Common myeloid progenitor, CD34-positive (primary cell): ENCODE measurements at places on chromosomes 12 and 14.

DNA sequence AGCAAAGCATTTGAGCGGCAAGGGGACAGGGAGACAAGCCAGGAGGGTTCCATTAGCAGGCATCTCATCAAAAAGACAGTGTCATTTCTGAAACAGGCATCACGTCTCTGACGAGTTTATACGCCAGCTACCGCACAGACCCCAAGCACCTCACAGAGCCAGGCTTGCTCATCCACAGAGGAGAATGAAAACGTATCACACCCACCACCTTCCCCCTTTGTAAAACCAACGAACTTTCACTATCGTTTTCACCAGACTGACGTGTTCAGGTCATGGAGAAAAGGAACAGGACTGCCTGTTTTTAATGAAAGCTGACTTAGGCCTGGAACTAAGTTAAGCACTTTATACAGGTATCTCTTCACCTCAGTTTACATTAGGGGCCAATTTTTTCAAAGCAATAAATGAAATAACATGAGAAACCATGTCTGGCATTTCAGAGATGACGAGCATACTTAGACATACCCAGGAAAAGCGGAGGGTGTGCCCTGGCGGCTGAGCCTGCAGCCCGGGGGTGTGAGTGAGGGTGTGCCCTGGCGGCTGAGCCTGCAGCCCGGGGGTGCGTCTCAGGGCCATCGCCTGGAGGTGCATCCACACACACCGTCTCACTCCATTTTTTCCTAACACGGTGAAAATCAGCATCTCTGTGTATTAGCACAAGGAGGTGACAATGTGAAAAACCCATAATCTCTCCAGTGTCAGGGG is 41.9 kb downstream of the STX2 start:
- peak; percentile 30 for DNase-seq

DNA sequence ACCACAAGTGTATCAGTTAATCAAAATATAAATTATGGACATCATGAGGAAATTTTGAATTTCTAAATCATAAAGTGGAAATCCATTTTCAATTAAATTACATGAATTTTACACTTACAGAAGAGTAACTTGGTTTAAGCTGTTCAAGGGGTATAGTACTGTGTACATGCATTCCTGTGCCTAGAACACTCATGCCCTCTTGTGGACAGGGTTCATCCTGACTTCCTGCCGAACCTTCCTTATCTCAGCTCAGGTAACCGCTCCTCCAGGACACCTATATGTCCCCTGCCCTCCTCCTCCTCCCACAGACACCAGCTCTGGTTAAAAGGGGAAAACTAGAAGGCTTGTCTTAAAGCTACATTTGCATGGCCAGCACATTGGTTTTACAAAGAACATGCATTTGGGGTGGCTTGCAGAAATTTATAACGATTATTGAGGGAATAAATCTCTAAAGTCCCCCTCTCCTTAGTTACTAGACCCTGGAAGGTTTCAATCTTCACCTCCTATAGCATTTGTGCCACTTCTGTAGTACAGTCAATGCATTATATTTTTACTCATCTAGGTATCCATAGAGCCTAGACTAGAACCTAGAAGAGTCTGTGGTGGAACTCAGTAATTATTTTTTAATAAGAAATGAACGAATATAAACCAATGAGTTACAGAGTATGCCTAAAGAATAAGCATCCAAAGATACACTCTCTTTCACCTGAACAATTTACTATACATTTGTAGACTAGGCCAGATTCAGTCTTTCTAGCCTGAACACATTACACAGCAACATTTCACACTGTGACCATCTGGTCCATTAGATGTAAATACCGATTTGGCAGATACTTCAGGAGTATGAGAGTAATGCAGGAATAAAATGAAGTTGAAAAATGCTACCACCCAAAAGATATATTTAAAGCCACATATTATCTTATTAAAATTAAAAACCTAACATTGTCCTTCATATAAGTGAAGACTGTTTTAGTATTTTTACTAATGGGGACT is 345.6 kb downstream of the PAWR start:
- DNase-seq: peak; percentile 47

DNA sequence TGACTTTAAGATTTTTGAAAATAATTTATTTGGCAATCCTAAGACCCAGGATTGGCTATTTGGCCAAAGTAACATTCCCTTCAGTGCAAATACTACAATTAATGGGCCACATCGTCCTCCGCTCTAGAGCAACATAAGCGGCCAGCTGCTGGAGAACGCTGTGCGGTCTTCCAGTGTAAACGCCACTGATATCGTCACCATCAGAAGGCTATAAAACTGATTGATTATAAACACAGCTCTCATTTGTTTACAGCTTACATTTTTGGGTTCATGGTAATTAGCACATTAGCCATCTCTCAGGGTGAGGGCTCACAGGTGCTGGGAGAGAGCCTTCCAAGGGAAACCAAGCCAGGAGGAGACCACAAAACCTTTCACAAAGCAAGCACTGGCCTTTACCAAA is 130.1 kb upstream of the BMP4 start:
- no peak for DNase-seq

GRCh38 chr12:21893924-21894323 is 47.3 kb downstream of the ABCC9 start:
- DNase-seq: no peak

GRCh38 chr14:62071039-62071438 is 308.8 kb downstream of the SNAPC1 start:
- no peak for DNase-seq

GRCh38 chr14:33063521-33063920 is 124.8 kb downstream of the NPAS3 start:
- no peak for DNase-seq

GRCh38 chr12:116026346-116026745 is 251.1 kb downstream of the MED13L start:
- DNase-seq: no peak

GRCh38 chr14:54715239-54715638 is 148.3 kb downstream of the SAMD4A start:
- no peak for DNase-seq

DNA sequence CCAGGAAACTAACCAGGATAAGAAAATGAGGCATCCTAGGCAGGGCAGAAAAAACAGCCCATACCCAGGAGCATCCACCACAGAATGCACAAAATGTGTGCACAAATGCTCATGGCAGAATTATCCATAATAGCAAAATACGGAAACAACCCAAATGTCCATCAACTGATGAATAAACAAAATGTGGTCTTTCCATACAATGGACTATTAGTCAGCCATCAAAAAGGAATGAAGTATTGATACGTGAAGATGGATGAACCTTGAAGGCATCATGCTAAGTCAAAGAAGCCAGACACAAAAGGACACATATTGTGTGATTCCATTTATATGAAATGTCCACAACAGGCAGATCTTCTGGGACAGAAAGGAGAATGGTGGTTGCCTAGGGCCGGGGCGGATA is 19.1 kb downstream of the HRK start:
- no peak for DNase-seq

DNA sequence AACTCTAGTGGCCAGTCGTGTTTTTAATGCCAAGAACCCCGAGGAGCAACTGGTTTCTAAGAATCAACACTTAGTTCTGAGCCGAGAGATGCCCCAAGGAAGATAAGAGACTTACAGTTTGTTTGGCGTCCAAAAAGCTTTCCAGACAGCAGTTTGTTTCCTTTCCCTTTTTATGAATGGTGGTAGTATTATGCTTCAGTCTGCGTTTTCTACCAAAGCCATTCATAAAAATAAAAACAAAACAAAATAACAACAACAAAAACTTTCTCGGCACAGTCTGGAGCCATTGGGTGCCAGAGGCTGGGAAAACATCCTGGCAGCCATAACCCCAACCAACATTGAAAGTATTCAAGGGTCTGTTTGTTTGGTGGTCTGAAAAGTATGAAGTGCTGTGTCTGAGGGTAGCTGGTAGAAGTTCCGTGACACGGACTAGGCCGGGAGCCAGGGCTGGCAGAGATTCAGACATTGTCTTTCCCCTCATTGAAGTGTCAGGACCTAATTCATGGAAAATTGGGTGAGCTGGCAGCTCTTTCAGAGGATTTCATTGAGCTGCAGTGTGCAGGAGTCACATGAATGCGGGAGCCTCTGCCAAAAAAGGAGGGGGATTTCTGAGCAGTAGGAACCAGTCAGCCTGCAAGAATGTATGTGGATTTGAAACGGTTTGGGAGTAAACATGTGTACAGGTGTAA is 124.2 kb downstream of the HMGA2 start:
- no peak for DNase-seq

- peak; percentile 52 for DNase-seq
These were observed 217.4 kb downstream of the SLC41A2 start for GRCh38 chr12:104740668-104741067.

- DNase-seq: peak; percentile 55
These were observed 200.3 kb upstream of the PLEKHG7 start for GRCh38 chr12:92502417-92503028.

DNA sequence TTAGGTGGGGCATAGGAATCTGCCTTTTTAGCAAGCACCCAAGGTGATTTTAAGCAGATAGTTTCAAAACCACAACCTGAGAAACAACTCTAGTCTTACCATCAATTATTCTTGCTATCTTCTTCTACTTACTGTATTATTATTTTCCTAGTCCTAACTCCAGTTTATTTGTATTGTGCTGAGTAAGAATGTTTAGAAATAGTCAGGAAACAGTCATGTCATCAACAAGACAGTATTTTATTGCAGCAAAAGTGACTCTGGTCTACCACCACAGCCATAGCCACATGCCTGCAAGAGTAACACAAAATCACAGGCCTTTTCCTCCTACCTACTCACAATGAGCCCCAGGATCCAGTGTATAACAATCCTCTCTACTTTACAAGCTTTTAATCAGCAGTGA is 46.3 kb upstream of the FLRT2 start:
- no peak for DNase-seq

GRCh38 chr12:84315926-84316325 is 596.7 kb downstream of the SLC6A15 start:
- DNase-seq: no peak

DNA sequence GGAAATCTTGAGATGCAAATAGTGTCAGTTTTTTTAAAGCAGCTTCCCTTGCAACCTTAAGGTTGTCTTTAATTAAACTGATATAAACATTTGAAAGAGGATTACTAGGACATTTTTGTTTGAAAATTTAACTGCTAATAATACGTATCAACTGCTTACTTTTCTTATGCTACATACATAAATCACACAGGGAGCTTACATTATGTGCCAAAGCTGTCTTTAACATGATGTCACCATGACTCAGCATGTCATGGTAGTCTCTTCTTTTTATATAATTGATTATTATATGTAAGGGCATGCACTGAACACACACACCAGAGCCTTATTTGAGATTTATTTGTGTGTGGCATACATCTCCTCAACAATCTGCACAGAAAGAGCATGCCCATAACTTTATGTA is 63.0 kb upstream of the PTHLH start:
- DNase-seq: no peak

DNA sequence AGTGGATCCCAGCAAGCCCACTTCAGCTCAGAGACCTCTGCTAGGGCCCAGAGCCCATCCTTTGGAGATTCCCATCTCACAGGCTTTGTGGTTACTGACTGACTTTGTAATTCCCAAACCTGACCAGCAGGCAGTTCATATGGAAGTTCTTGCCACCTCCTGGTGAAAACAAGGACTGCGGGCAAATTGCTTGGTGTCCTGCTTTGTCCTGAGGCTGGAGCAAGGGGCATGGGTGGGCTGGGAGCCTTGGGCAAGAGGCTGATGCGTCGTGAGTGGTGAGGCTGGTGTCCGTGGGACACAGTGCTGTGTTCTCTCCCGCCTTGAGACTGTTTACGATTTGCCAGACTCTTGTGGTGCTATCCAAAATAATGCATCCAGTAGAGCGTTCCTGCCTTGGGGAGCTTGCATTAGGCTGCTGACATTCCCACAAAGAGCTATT is 91.0 kb downstream of the LRRC74A start:
- DNase-seq: peak; percentile 44

DNA sequence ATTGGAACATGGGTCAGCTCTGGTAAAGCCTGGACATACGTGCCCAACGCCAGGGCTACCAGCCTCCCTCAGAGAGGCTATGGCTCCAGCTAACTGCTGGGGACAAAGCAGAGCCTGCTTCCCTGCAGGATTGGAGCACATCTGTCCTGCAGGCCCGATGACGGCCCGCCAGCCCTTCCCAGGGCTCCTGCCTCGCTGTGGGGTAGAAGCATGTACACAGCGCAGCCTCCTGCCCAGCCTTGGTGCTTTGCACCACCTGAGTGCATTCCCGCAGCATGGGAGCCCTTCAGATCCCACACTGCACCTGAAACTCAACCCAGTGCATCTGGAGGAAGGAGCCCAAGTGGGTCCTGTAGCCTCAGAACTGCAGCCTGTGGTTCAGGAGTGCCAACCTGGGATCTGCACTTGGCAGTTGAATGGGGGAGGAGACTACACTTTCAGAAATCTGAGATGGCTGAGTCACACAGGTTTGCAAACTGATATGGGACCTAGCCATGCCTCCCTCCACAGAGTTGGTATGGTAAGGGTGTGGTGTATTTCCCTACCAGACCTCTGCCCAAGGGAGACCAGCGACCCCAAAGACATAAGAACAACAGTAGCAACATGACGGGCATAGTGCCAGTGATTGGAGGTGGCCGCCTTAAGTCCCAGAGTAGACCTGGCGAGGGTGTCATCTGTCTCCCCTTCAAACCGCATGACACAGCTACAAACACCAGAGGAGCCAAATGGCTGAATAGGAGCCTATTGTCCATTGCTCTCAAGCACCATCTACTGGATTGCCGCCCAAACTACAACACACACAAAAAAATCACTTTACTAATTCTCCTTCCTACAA is 273.9 kb upstream of the MIS18BP1 start:
- DNase-seq: peak; percentile 16

DNA sequence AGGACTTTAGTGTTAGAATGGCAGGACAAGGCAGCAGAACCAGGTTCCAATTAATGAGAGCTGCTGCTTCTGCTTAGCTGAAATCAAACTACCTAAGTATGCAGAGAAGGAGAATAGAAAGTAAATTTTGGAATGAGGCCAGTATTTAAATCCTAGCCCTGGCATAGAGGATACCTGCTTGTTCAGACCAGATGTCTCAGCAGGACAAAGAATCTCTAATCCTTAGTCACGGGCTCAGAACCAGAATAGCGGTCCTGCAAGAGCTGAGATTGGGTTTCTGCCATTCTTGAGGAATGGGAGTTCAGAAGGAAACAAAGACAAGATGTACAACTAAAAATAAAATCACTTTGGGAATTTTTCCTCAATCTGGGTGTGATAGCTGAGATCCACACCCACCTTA is 550.8 kb upstream of the TMEM132C start:
- DNase-seq: no peak

DNA sequence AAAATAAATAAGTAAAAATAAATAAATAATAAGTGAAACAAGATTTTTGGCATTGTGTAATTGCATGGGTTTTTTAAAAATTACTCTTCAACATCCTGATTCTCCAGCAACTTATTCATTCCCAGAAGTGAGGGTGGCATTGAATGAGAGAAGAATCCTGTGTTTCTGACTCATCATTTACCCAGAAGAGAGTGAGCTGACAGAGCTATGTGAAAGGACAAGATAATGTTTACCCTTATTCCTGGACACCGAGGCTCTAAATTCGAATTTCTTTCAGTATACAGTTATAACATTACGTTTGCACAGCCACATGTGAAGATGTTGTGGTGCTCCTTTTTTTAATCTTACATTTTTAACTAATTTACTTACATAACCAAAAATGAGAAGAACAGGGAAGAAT is 36.4 kb downstream of the BBS10 start:
- DNase-seq: no peak
